ENCODE measurements at places on chromosomes 16 and 17.

- DNase-seq = peak; percentile 99
These were observed at the start of gene TEDC2 for GRCh38 chr16:2459647-2460390. Gene TEDC2, plus strand, starts transcription at chr16:2460109. Its CDS starts 36 bp downstream, at chr16:2460145.

- DNase-seq = no peak
These were observed 35.8 kb upstream of the PITPNM3 start for GRCh38 chr17:6592173-6592572.

DNA sequence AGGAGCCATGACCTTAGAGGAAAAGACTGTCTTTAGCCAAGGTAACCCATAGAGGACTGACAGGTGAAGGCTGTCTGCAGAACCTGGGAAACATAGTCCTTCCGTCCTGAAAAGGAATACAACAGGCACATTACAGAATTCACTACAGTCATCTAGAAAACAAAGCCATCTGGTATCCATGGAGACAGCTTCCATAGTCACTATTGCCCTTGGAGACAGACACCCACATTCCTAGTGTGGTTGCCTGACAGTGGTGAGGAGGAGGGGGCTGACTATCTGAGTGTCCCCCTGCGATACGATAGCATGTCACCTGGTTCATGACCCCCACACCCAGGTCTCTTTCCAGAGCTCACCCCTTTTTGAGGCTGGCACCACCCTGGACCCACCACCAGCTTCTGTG is 254.7 kb downstream of the CDH13 start:
- DNase-seq = no peak

DNA sequence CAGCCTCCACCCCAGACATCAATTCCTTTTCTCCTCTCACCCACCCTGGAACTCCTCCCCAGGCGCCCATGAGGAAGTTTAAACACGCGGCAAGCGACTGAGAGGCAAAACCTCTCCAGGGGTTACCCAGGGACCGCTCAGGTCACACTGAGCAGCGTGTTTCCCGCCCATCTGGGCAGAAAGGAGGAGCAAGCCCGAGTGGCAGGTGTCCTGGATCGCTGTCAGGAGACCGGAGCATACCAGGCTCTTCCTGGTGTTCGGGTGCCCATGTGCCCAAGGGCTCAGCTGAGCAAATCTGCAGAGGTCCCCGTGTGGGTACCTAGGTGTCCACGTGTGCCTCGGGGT is 491 bp downstream of the SLC25A19 start:
- peak; percentile 71 for DNase-seq

DNA sequence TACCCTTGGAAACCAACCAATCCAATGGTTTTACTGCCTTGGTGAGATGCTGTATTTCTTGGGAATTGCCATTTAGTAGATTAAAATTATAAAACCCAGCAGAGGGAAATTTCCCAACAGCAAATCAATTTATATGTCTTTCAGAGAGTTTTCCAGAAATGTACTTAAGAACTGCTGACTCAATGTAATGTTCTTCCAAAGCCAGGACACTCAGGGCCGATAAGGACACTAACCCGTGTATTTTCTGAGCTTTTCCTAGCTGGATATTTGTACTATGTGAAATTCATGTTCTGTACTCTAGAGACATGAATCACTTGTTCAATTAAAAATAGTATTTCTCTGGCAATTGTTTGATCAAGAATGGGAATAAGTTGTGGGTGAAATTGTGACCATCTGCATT is 121.4 kb downstream of the KCNJ2 start:
- DNase-seq = no peak

GRCh38 chr17:67619555-67619954 is 98.2 kb upstream of the NOL11 start:
- no peak for DNase-seq

GRCh38 chr17:61799812-61800484 is 63.4 kb downstream of the BRIP1 start:
- DNase-seq = no peak

- DNase-seq = no peak
These were observed 226.6 kb downstream of the SPECC1 start for GRCh38 chr17:20235747-20236146.

DNA sequence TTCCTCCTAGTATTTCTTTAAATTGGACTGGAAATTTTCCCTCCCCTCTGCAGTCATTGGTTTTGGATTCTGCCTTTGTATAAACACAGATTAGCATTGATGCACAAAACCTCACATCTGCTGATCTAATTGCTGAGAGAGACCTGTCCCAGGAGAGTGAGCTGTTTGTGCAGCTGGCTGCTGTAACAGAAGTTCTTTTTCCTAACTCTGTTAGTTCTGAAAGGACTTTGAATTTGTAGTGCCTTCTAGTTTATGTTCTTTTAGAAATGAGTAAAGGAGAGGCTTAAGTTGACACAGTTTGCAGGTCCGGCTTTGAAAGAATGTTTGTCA is 45.2 kb upstream of the KPNB1 start:
- no peak for DNase-seq

DNA sequence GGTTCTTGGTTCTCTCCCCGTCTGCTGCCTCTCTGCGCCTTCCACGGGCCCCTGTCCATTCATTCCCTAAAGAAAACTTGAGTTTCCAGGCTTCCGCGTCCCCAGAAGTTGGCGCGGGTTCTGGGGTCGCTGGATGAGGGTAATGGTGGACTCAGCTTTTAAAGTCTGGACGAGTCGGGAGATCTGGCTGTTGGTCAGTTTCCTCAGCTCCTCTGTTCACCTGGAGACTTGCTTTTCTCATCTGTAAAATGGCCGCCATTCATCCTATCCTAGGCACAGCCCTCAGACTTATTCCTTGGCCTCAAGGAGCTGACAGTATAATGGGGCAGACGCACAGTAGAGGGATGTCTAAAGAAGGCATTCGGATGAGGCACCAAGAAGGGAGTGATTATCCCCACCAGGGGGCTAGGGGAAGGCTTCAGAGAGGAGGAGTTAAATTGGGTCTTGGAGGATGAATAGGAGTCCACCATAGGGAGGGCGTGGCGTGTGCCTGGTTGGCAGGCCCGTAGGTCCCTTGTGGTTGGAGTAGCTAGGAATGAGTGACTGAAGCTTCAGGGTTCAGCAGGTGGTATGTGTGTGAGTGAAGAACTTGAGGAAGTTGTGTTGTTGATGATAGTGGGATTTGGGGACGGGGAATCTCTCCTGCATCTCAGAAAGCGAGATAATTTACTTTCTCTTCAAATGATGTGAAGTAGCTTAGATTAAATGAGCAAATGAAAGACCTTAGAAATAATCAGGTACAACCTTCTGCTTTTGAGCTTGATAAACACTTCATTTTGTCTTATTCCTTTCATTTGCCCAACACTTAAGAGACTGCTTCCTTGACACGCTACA is 652 bp downstream of the VPS35L start:
- DNase-seq = peak; percentile 49

DNA sequence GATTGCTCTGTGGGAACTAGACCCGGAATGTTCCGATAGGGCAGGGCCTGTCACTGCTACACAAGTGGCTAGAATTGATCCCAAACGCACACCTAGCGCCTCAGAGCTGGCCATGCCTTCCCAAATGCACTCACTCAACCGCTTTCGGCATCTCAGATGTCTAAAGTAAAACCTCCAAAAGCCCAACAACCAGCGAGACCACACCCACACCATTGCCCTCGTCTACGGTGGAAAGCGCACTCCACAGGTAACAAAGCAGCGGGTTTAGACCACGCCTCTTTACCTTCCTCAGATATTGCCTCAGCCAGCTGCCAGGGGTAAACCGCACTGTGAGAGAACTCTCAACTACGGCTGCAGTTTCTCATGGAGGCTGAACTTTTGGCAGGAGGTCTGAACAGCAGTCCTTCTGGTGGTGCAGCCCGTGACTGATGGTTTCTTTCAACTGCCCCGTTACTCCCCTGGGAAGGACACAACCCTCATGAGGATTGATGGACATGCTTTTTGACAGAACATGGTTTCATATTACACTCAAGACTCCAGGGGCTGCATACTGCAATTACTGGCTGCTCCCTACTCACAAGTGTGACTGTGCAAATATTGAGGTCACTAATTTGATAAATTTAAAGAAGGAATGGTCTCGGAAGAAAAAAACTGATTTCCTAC is 34.5 kb downstream of the USP7 start:
- DNase-seq = no peak

GRCh38 chr16:83231729-83232128 is 576.0 kb upstream of the HSBP1 start:
- DNase-seq = no peak

DNA sequence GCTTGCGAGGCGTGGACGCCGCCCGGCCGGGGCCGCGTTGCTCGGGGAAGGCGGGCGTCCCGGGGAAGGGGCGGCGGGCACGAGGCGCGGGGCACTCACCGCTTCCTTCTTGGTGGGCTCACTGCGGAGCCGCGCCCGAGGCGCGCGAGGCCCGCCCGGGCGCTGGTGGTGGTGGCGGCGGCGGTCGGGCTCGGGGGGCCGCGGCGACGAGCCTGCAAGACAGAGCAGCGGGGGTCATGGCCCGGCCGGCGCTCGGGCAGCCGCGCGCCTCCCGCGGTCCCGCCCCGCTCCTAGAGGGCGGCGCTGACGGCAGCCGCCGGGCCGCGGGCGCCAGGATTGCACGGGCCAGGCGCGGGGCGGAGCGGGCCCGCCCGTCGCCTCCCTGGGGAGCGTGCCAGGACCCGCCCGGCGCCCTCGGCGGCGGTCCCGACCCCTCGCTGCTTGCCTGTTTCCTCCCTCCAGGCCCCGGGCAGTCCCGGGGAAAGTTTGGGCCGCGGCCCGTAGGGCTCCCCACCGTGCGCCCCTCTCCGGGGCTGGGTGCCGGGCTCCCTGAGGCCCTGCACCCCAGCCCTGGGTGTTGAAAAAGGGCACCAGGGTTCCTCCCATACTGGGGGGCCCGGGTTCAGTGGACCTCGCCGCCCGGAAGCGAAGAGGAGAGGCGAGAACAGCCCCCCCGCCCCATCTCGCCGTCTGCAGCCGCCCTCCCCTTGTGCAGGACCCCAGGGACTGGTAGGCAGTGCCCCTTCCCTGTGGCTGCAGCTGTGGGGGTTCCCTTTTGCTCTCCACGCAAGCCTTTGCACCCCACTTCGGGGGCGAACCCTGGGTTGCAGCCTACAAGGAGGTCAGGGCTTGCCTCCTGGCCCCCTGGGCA is at the start of gene C16orf74:
C16orf74 (minus strand) TSS at position 270 of the 871 bp plus-strand sequence. CDS start 15,879 bp downstream, outside the sequence.
- peak; percentile 17 for DNase-seq

DNA sequence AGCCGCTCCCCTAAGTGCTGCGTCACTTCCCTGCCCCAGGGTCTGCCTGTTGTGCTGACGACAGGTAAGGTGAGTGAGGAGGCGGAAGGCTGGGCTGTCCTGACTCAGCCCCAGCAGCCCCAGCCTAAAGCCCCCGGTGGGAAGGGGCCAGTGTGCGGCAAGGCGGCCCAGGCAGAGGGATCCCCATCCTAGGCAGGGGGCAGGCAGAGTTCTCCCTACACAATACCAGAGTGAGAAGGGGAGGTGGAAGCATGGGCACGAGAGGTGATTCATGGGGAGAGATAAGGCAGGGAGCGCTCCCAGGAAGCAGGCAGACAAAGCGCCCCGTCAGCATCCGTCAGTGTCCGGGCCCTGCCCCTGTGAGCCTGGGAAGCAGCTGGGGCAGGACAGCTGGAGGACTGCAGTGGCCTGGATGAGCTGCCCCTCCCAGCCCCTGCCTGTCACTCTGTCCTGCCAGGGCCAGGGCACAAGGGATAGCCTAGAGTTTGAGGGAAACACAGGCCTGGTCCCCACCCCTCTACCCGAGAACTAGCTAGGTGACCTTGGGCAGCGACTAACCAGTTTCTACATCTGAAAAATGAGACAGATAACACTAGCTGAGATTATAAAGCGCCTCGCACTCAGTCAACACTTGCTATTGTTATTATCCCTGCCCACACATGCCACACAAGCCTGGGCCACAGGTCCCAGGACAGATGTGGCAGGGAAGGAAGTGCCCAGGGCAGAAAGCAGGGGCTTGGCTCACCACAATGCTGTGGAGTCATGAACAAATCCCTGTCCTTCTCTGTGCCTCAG is 3.8 kb downstream of the FAM83G start:
- no peak for DNase-seq

GRCh38 chr16:31202414-31203375 is at the start of gene PYCARD:
Gene PYCARD, minus strand, starts transcription at chr16:31202760. Its CDS starts 70 bp downstream, at chr16:31202690.
- peak; percentile 51 for DNase-seq

DNA sequence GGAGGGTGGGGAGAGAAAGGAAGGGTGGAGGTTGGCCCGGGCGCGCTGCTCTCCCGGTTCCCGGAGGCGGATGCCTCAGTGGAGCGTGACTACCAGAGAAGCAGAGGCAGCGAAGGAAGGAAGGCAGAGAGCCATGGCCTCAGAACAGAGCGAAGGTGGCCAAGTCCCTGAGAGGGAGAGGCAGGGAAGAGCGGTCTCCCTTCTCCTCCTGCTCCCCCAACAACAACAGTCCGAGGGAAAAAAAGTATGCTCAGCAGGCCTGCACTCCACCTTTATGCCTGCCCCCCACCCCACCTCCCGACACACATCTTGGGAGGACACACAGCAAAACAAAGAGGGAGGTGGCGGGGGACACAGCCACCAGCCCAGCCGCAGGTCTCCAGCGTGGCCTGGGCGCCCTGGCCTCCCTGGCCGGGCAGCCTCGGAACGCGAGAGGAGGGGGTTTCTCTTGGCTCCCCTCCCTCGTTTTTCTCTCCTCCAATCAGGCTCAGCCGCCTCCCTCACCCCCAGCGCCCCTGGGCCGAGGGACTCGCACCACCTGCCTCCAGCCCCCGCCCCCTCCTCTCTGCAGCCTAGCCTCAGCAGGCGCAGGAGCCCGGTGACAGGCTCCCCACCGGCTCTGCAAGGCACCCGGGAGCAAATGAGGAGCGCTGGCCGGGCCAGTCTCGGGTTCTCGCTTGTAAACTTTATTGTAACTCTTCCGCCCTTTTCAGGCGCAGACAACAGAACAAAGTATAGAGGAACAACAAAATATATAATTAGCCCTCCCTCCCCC is 1.1 kb upstream of the HOXB7 start:
- no peak for DNase-seq

DNA sequence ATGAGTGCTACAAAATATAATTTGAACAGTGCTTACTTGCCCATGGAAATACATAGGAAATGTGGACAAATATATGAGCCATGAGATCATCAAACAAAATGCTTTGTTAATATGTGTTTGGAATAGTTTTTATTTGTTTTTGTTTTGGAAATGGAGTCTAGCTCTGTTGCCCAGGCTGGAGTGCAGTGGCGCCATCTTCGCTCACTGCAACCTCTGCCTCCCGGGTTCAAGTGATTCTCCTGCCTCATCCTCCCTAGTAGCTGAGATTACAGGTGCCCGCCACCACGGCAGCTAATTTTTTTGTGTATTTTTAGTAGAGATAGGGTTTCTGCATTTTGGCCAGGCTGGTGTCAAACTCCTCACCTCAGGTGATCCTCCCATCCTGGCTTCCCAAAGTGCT is 2.8 kb downstream of the CNEP1R1 start:
- no peak for DNase-seq

- no peak for DNase-seq
These were observed 31.2 kb upstream of the HAPSTR1 start for GRCh38 chr16:9060225-9060624.

DNA sequence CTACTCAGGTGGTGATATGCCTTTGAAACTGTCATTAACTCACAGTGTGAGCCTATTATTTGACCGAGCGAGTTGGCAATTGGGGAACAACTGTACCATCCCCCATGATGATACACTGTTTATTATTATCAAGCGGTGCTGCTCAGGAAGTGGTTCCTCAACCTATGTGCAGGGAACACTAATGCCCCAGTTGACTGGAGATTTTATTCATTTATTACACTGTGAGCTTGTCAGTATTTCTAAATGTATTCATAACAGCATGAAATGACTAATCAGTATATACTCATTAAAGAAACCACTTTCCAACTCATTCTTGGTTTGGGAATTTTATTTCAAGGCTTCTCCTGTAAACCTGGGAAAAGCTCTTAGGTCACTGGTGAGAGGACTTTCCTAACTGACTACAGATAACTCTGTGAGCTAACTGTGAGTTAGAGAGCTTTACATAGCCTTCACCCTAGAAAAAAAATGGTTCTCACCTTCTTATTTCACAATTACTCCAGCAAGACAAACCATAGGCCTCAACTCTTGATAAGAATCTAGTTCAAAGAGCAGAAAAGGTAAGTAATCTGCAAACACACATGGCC is 42.4 kb downstream of the NXPH3 start:
- DNase-seq = no peak
